ENCODE measurements at places on chromosomes 5 and 9. TPM values are rescaled to one million over a fixed set of nuclear protein-coding genes. Genes with fewer than 3 reads are reported as not detected.
A peak's percentile ranks its signal among the peaks of the same experiment; 100 is the strongest.

Gene ASS1
- polyA plus RNA-seq = 72.5 TPM

Gene PDCD1LG2
- polyA plus RNA-seq = not detected

Gene KCNV2
- 0.60 TPM for polyA plus RNA-seq

GRCh38 chr9:93079371-93079770, 16.6 kb upstream of the CARD19 start:
- DNase-seq = no peak

DNA sequence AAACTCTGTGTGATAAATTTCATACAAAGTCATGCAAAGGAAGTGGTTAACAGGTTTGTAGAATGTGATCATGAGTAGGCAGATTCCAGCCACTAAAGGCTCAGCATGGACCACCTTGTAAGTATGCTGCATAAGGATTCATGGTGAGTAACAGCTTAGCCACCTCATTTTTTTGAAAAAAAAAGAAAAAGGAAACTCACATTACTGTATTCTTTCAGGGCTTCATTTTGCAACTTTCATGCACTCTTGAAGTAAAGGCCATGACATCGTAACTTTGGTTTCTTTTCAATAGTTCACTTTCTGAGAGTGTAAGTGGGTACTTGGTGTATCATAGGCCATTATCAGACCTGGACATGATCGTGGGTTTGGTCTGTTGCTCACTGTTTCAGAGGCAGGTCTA, 175.1 kb downstream of the PCSK1 start:
- no peak for DNase-seq

- DNase-seq = peak; percentile 79
Observed at GRCh38 chr9:137828527-137829259, 48.9 kb upstream of the CACNA1B start.

- DNase-seq = no peak
Observed at GRCh38 chr5:124330595-124331220, 415.7 kb downstream of the ZNF608 start.

DNA sequence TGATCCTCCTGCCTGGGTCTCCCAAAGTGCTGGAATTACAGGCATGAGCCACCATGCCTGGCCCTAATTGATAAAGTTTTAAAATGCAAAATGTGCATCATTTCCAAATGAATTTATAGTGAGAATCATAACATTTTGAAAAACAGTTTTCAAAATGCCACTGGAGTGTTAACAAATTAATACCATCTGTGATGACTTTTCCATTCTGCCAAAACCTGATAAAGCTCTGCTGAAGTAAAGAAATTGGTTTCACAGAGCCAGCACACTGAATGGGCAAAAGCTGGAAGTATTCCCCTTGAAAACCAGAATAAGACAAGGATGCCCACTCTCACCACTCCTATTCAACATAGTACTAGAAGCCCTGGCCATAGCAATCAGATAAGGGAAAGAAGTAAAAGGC, 89.6 kb downstream of the MUSK start:
- DNase-seq = no peak
